Activated CD8-positive, alpha-beta memory T cell treated with anti-CD3 and anti-CD28 coated beads for 48 hours (primary cell): ENCODE measurements at places on chromosomes 3 and 15.
A peak's percentile ranks its signal among the peaks of the same experiment; 100 is the strongest.

GRCh38 chr15:64897345-64897985 is 14.2 kb upstream of the ANKDD1A start:
- no peak for DNase-seq

DNA sequence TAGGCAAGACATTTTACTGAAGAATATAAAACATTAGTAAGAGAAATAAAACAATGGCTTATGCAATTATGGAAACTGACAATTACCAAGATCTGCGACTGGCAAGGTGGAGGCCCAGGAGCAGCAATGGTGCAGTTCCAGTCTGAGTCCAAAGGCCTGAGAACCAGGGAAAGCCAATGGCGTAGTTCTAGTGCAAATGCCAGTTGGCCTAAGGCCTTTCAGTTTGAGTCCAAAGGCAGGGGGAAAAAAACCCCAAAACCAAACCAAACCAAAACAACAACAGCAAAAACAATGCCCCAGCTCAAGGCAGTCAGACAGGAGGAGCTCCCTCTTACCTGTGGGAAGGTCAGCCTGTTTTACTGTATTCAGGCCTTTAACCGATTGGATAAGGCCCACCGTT is 72.6 kb downstream of the ST6GAL1 start:
- no peak for DNase-seq

DNA sequence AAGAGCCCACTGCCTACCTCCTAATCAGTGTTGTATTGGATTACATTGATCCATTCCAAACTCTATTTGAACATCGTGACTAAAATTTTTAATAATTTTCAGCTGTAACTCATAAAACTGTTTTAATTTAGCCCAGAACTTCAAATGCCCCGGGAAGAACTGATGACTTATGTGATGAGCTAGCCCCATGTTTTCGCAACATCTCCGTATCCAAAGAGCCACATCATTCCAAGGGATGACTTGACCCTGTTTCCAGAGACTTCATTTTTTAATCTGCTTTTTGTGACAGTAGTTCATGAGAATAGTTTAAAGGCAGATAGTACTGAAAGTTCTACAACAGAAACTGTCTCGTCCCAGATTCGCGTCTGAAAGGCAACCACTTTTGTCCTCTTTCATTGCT is 97.4 kb downstream of the STAC start:
- DNase-seq = no peak

- DNase-seq = no peak
These were observed 50.8 kb upstream of the RPL32 start for GRCh38 chr3:12891985-12892839.

- peak; percentile 4 for DNase-seq
These were observed 670 bp downstream of the PRKCI start for GRCh38 chr3:170222647-170223541.

DNA sequence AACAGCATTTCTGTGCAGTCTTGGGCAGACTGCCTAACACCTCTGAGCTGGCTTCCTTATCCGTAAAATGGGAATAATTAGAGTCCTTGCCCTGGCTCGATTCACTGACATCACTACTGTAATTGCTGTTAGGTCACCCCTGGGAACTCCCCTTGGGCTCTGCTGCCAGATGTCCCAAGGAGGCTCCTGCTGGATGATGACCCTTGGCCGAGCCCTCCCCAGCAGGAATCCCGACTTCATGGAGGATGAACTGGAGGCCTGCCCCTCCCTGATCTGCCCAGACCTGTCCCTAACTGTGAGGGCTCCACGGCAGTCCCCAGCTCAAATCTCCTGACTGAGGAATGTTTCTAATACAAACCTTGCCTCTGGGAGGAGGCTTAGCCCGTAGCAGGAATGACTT is 18.0 kb downstream of the ESYT3 start:
- DNase-seq = no peak

DNA sequence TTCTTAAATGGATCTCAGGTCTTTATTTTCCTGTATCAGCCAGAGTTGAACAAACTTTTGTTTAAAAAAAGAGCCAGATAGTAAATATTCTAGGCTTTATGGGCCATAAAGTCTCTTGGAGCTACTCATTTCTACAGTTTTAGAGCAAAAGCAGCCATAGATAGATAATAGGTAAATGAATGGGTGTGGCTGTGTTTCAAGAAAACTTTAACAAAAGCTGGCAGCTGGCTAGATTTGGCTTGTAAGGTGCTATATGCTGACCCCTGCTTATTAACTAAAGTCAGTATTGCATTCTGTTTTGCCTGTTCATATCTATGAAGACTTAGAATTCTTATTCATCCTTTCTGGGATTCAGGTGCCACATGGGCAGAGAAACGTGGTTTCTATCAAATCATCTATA is 29.0 kb downstream of the MFN1 start:
- no peak for DNase-seq

DNA sequence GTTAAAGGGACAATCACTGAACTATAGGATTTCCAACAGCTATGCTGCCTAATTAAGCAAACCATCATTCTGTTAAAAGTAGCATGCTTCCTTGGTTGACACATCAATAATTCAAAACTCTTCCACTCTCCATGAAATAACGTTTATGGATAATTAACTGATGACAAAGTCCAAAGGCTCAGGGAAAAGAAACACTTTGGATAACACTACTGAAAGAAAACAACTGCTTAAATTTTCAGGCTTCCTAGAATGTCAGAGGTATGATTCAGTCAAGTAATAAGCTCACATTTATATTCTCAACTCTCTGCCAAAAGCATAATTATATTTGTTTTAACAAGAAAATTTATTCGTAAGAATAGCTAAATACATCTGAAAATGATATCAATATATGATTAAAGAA is 49.6 kb downstream of the WDR72 start:
- DNase-seq = no peak

- no peak for DNase-seq
These were observed 15.1 kb downstream of the PLSCR5 start for GRCh38 chr3:146589899-146590508.

DNA sequence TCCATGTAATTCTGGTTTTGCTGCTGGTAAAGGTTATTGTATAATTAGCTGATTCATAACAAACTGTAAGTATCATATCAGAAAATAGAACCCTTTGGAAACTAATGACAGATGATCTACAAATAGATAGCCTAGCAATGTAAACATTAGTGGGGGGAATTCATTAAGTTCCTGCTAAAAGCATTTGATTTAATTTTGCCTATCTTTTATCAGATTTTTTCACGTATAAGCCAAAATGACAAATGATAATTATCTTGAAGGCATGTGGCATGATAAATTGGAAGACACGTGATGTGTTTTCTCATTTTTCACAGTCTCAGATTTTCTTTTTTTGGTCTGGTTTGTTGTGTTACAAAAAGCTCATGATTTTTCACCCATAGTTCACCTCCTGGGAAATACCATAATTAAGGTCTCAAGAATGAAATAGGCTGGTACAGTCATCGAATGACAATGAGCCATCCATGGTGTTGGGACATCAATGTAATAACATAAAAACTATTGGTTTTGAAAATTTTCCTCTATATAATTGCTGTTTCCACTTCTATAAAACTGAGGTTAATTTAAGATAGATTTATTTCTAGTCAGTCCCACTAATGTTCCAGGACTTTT is 325.9 kb upstream of the TBL1XR1 start:
- DNase-seq = no peak

DNA sequence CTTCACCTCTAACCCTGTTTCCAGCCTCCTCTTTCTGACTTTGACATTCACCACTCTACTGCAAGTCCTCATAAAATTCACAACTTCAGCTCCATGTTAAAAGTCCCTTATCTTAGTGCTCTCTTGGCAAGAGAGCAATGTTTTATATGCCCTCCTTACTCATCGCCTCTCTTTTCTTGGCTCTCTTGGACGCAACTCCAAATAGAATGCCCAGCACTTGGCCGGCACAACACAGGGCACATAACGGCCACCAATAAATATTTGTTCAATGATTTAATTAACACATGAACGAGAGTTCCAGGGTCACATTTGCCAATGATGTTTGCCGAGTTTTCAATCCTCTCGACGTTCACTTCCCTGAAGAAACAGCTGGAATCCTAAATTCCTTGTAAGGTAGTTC is 401.4 kb downstream of the ROBO1 start:
- no peak for DNase-seq

DNA sequence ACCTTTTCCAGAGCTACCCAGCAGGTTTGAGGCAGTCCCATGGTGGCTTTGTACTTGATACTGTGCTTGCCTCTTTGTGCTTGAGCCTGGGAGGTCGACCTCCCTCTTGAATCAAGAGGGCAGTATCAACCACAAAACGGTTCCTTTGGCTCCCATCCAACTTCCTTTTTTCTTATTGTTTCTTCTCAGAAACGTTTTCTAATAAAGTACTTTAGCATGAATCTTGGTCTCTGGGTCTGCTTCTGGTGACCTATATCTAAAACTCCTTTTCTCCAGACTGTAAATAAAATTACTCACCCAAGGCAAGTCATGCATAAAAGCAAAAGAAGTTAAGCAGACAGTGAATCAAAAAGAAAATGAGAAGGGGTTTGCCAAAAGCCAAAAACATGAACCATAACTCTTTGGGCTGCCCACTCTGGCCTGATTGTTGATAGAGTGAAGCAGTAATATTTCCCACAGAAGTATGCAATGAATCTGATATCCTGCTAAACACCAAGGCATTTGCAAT is 112.2 kb upstream of the SLC4A7 start:
- no peak for DNase-seq

DNA sequence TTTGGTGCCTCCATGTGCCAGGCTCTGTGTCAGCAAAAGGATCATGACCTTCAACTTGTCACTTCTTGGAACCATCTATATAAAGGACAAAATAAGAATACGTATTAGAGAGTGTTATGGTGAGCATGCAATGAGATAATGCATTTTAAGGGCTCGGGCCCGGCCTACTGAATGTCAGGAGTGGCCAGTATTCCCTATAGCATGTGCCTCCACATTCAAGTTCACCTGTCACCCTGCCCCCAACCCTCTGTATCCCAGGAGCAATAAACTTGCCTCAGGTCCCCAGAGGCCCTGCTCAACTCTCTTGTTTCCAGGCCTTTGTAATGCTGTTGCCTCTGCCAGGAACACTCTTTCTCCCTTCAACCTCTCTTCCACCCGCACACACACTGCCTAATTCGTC is 90.2 kb upstream of the SLC6A11 start:
- no peak for DNase-seq

DNA sequence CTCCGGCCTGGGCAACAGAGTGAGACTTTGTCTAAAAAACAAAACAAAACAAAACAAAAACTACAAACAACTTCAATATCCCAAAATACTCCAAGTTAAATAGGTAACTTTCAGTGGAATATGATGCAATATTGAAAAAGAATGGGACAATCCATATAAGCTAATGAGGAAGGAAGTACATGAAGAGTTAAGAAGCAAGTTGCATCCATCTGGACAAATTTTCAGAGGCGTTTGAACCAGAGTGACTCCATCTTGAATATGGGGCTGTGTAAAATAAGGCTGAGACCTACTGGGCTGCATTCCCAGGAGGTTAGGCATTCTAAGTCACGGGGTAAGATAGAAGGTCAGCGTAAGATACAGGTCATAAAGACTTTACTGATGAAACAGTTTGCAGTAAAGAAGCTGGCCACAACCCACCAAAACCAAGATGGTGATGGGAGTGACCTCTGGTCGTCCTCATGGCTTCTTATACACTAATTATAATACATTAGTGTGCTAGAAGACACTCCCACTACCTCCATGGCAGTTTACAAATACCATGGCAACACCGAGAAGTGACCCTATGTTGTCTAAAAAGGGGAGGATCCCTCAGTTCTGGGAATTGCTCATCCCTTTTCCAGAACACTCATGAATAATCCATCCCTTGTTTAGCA is 58.1 kb upstream of the LCTL start:
- no peak for DNase-seq

- no peak for DNase-seq
These were observed 50.3 kb downstream of the ZMAT3 start for GRCh38 chr3:179021119-179021903.

DNA sequence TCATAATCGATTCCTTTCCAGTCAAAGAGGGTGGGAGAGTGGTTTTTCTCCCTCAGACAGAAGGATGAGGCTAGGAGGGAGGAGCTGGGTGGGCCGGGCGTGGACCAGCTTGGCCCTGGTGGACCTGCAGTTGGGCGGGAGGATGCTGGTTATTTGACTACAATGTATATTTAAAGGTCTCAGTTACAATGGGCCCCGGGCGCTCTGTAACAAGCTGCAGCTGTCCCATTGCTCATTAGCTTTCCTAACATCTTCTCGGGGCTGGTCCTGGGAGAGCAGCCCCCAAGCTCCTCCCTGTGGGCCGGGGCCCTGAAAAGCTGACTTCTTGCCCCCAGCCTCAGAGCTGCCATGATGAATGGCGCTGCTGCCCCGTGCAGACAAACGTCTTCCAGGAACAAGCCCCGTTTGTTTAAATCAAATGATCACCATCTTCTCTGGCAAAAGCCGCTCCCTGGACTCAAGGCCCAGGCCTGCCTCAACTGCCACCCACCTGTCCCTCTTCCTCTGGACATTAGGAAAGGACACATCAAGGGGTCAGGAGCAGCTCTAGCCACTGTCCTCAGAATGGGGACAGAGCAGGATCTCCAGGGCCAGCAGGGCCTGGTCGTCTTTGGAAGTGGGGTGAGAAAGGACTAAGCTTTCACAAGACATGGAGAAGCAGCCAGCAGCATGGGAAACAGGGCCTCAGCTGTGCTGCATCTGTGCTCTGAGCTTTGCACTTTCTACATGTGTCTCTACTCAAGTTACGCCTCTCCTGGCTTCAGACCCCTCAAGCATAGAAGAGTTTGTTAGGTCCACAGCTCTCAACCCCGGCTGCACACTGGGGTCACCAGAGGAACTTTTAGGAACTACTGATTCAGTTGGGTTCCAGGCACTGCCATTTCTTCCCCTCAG is 38.6 kb downstream of the MAGEF1 start:
- DNase-seq = no peak

DNA sequence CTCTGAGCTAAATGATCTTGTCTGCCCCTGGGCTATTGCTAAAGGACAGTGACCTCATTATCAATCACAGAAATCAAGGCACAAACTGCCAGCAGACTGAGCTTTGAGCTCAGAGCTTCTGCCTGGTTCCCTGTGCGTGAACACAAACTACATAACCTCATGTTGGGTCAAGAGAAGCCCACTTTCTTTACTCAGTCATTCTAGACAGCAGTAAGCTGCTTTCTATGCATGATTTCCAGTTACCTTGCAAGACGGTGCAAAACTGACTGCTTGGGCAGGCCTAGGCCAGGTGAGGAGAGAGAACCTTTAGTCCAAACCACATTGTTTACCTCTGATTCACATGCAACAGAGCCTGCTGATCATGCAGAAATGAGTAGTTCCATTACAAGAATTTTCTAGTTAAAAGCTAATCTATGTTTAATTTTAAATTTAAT is 75.1 kb downstream of the ARRDC4 start:
- no peak for DNase-seq

- DNase-seq = no peak
These were observed 1.9 kb upstream of the PDIA5 start for GRCh38 chr3:123064914-123065313.
